Esophagus muscularis mucosa (tissue), 4 donors: ENCODE measurements at places on chromosomes 1 and 21. TPM values are rescaled to one million over a fixed set of nuclear protein-coding genes. Genes with fewer than 3 reads are reported as not detected.
A peak's percentile ranks its signal among the peaks of the same experiment; 100 is the strongest.

KPRP gene
- not detected for total RNA-seq

SYCP1 gene
- not detected for total RNA-seq

TRIM67 gene
- under 0.01 TPM for total RNA-seq

POTED gene
- not detected for total RNA-seq

PM20D1 gene
- total RNA-seq = not detected

LMOD1 gene
- total RNA-seq = 1,321 TPM

OR2L5 gene
- not detected for total RNA-seq

RHEX gene
- total RNA-seq = 6.9 TPM

GRCh38 chr1:47840393-47841190 lies 156.6 kb downstream of the TRABD2B start:
- DNase-seq = no peak

GRCh38 chr21:18373606-18374005 lies 30.0 kb downstream of the TMPRSS15 start:
- DNase-seq = no peak

DNA sequence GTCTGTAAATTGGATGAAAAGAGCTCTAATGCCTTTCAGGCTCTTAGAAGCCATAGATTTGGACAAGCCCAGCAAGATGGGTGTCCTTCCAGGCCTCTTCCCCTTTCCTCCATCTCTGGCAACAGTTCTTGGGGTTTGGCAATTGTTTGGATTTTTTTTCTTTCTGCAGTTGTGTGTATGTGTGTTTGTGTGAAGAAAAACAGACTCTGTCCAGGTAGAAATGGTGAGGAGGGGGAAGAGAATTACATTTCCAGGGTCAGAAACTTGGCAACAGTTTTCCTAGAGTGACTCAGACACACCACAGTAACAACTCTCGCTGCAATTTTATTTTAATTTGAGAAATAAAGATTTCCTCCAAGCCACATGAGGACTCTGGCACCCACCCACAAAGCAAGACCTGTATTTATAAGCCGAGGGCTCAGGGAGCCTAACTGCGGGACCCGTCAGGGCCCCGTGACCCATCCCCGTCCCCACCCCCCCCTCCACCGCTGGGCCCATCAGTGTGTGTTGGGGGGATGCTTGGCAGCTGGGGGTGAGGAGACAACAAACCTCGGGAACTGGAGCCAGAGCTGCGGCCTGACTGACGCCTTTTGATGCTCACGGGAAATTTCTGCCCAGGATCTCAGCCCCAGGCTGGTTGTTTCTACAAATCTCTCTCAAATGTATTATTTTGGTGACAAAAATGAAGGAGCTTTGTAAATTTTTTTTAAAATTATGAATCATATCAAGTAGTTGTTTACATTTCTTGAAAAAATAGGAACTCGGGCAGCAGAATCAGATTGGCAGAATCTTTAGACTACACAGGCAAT lies 4.4 kb downstream of the TMEM200B start:
- DNase-seq = no peak

DNA sequence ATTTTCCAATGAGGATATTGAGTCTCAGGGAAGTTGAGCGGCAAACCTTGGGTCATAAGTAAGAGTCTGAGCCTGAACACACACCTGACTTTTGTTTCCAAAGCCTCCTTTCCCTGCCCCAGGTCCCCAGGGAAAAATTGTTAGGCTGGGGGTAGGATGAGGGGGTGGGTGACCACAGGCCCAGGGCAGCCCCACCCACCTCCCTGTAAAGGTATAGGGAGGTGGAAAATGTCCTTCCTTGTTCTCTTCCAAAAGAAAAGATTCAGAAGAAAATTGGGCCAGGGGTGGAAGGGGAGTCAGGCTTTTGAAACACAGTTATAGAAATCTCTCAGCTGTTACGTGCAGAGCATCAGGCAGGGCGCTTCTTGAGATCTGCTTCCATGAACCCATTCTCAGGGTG lies 129.7 kb upstream of the NGF start:
- DNase-seq = peak; percentile 62

GRCh38 chr1:60162936-60163335 lies 89.4 kb upstream of the C1orf87 start:
- no peak for DNase-seq

DNA sequence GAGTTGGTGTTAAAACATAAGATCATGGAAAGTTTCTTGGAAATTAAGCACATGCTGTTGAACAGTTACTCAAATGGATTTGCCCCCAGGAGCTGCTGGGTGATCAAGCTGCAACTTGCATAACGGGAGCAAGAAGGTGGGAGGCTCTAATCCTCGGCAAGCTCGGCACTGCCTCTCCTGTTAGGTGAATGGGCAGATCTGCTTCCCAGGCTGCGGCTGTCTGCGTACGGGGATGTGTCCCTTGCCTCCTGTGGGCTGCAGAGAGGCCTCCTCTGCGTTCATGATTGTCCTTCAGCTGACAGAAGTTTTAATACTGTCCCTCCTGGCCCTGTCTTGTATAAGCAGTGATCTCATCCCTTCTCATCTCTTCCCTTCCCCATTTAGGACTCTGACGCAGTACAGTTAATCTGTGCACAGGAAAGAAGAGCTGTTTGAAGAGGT lies 36.7 kb downstream of the ATP1A1 start:
- DNase-seq = no peak

DNA sequence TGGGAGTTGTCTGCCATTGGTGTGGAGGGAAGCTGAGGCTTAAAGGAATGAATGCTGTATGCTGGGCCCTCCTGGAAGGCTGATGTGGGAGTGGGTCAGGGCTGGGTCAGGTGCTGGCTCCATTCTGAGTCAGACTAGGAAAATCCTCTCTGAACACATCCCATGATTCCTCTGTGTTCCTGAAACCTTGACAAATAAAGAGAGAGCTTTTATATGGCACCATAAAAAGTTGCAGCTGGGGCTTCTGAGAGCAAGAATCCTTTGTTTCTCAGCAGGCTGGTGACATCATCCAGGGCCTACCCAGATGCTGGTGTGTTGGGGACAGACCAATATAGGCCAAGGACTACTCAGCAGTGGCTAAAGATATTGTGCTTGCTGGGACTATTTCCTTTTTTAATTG lies 27.8 kb upstream of the NFASC start:
- DNase-seq = no peak

DNA sequence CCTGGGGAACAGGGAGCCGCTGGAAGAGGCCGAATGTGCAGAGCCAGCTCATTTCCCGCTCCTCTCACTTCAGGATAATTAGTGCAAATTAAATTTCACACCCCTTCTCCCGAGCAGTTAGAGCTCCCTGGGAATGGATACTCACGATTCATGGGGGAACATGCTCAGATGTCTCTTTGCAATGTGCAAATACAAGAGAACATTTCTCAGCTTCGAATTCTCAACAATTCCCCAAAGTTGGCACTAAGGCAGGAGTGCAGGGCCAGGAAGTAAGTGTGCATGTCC lies 54.9 kb downstream of the CAMK2N1 start:
- no peak for DNase-seq

DNA sequence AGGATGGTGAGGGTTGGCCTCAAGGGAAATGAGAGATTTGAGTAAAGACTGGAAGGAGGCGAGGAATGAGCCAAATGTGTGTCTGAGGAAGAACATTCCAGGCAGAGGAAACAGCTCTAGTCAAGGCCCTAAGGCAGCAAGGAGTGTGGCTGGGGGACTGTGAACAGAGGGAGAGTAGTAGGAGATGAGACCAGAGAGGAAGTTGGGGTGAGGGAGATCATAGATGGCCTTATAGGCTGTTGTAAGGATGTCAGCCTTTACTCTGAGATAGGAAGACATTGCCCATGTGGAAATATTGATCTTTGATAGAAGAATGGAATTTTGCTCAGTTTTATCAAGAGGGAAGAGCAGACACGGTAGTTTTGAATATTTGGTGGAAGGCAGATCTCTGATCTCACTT lies 55.2 kb upstream of the ARTN start:
- no peak for DNase-seq

GRCh38 chr1:234897390-234897749 lies 231.3 kb downstream of the TOMM20 start:
- DNase-seq = no peak

DNA sequence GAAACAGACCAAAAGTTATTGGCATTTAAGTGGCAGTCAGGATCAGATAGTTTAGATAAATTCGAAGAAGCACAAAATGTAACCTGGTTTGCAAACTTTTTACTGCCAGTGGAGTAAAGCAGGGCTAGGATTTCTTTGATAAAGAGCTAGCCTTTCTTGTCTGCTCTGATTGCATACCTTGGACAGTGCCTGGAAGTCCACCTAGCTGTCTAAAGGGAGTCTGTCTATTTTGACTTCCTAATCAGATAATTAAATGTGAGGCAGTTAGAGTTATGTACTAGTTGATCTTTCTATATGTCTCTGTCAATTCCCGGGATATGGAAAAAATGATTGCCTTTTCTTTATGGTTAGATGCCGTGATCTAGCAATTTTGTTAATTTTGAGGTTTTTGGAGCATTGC lies 4.1 kb downstream of the GPSM2 start:
- DNase-seq = no peak

GRCh38 chr1:61942856-61943255 lies 200.6 kb downstream of the PATJ start:
- DNase-seq = no peak

DNA sequence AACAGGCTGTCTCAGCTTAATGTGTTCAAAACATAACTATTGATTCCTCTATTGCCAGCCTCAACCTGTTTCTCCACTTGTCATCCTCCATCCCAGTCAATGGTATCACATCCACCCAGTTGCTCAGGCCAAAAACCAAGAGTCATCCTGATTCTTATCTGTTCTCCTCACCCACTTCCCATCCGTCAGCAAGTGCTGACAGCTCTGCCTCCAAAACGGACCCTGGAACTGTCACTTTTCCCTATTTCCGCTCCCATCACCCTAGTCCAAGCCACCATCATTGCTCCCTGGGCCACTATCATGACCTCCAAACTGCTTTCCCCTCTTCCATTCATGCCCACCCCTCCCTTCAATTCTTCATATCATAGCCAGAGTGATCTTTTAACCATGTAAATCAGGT lies 36.2 kb upstream of the IFFO2 start:
- DNase-seq = no peak

- no peak for DNase-seq
Measured at GRCh38 chr1:117067533-117068370, 7.6 kb downstream of the TTF2 start.

DNA sequence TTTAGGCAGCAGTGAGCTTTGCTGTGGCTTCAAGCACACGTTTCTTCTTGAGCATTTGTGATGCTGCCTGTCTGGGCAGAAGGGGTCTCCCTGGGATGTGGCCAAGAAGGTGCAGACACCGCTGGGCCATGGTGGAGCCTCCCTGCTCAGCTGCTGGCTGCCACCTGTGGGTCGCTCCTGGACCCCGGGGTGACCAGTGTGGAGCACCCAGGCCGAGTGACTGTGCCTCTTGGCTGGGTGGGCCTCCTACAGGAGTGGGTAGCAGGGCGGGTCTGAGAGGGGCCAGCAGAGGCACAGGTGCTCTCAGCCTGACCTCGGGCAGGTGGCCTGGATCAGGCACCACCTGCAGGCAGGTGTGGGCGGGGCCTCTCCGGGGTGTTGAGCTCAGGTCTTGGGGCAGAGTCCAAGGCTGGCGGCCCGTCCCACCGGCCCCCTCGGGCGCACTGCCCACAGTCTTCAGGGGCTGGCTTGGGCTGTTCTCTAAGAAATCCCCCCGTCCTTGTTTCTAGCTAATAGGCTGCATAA lies 42.0 kb upstream of the COL6A1 start:
- DNase-seq = no peak

GRCh38 chr1:104163912-104164476 lies 414.3 kb downstream of the AMY1C start:
- no peak for DNase-seq

DNA sequence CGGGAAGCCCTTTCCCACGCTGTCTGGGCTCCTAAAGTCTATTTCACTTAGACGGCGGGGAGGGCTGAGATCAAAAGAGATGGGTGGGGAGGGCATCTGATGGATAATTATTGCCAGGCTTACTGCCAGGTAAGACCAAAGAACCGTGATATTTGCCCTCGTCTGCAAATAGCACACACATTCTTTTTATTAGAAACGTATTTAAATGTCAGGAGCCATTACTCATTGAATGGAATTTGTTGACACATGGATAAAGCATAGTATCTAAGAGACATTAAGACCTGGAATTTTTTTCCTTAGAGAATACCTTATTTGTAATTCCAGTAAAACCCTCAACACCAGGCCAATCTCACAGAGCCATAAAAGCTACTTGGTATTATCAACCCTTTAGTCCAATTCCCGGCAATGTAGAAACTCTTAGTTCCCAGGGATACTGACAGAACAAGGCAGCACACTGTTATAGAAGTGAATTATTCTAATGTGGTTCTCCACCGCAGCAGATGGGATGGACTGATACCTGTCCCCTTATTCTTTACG lies 10.6 kb downstream of the URB1 start:
- no peak for DNase-seq

GRCh38 chr1:92037400-92037799 lies 7.6 kb downstream of the EPHX4 start:
- DNase-seq = no peak

- DNase-seq = no peak
Measured at GRCh38 chr21:45575993-45576837, 34.0 kb upstream of the SLC19A1 start.

GRCh38 chr1:39044762-39045161 lies 18.6 kb downstream of the NDUFS5 start:
- DNase-seq = no peak
